ENCODE measurements at places on chromosomes 11 and 22.

GRCh38 chr11:44957776-44958564 lies 7.3 kb upstream of the TP53I11 start:
- no peak for DNase-seq

GRCh38 chr11:124277804-124278203 lies 21.6 kb downstream of the OR8G5 start:
- no peak for DNase-seq

DNA sequence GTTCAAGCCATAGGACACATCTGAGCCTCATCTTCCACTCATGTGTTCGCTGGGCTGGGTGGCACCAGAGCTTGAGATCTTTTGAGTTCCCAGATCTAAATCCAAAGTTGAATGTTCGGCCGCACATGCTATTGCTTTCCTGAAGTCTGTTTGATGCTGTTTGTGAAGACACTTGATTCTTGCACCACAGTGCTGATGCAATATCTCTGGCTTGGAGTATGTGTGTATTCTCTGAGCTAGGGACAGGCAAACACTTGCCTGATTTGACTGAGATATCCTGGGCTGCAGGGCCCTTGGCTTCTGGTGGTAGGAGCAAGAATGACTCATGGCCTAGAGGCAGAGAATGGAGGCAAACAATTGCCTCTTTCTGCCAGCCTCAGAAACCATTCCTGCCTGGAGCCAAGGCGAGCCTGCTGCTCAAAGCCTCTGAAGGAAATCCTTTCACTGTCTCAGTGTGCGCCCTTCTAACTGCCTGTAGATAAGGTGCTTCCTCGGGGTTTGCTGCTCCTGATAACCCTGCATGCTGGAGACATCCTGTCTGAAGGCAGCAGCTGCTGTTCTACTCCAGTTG lies 73.0 kb downstream of the CYB5R2 start:
- DNase-seq = no peak

DNA sequence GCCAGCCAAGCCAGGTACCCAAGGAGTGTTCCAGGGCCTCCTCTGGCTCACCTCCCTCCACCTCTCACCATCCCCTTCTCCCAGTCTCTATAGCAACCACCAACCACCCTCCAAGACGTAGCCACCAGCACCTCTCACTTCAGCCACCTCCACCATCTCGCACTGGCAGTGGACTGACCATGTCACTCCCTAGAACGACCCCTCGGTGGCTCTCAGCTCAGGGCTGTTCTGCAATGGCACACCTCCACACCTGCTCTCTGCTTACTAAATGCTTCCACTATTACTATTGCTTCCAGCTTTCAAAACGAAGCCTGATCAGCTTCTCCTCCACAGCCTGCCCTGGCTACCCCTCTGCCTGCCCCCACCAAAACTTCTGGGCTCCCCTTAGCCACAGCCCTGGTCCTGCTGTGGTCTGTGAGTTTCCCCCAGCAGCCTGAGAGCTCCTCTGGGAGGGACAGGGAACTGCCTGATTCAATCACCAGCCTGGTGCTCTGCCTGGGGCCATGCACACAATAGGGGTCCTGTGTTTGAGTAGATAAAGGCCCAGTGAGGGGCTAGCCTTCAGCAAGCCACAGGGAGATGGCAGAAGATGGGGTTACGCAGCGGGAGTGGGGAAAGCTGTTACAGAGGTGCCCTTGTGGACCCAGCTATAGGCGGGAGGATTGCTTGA lies 17.5 kb upstream of the CBX7 start:
- DNase-seq = no peak

GRCh38 chr11:124800226-124800929 lies at the start of gene MSANTD2:
MSANTD2 (minus strand) TSS chr11:124800406; CDS start chr11:124800380, 26 bp downstream.
- no peak for DNase-seq

All from SK-N-MC (cell line).